Activated CD4-positive, alpha-beta T cell treated with anti-CD3 and anti-CD28 coated beads, Interleukin-2, Interleukin-4, amounts not matched to agents 100 ng/mL and 50 ng/mL, durations not matched to agents 16 hours and 8 hours (primary cell): ENCODE measurements at places on chromosomes 5 and 9.
A peak's percentile ranks its signal among the peaks of the same experiment; 100 is the strongest.

DNA sequence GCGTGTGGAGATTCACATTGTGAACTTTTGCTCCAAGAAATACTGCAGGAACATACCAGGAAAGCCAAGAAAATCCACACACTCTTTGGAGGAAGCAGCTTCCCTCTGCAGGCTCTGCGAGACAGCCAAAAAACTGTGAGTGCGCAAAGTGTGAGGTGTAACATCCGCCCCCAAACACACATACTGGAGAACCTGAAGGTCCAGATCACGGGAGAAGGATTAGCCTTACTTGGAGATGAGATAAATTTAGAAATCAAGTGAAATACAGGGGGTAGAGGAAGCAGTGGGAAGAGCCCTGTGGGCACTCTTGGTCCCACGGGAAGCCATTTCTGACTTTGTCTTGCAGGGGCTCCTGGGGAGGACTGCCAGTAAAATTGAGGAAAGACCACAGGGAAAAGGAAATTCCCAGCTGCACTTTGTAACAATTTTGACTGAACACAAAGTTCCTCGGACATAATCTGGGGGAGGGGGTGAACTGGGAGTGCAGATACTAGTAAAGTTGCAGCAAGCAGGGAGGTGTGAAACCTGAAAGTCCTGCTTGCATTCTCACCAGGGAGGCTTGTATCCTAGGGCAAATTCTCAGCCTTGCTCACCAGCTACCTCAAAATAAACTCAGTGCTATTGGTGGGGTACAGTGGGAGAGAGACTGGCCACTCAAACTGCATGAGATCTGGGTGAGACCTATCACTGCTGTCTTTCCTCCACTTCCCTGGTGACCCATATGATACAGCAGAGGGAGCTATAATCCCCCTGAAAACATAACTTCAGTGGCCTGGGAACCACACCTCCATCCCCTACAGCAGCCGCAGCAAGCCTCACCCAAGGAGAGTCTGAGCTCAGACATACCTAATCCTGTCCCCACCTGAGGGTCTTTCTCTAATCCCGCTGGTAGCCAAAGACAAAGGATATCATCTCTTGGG lies 109.1 kb downstream of the ALDH1A1 start:
- DNase-seq, result no peak

GRCh38 chr9:135230817-135231520 lies 143.5 kb downstream of the OLFM1 start:
- DNase-seq, result no peak

DNA sequence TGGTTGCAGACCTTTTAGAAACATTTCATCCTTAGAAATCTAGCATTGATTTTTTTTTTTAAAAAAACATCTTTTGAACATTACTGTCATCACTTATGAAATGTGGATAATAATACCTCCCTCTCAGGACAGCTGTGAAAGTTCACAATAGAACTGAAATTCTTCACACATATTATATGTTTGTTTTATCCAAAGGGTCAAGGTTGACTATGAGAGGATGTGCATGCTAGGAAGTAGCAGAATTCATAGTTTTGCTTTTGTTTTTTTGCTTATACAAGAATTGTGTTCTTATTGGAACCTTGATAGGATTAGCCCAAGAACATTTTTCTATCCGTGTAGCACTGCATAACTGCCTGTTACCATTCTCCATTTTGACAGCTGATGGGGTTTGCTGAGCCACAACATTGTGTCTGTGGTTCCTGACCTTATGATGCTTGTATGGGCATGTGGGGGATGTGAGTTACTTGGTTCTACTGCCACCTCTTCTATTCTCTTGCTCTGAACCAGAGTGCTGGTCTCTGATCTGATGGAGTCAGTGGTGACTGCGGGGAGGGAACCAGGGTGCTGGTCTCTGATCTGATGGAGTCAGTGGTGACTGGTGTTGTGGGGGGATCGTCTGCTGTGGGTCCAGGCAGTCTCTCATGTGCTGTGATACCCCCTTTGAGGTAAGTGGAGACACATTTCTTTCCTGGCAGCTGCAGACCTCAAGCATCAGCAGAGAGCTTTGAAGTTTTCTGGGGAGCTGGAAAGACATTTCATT lies 27.1 kb upstream of the ACTBL2 start:
- DNase-seq, result no peak

DNA sequence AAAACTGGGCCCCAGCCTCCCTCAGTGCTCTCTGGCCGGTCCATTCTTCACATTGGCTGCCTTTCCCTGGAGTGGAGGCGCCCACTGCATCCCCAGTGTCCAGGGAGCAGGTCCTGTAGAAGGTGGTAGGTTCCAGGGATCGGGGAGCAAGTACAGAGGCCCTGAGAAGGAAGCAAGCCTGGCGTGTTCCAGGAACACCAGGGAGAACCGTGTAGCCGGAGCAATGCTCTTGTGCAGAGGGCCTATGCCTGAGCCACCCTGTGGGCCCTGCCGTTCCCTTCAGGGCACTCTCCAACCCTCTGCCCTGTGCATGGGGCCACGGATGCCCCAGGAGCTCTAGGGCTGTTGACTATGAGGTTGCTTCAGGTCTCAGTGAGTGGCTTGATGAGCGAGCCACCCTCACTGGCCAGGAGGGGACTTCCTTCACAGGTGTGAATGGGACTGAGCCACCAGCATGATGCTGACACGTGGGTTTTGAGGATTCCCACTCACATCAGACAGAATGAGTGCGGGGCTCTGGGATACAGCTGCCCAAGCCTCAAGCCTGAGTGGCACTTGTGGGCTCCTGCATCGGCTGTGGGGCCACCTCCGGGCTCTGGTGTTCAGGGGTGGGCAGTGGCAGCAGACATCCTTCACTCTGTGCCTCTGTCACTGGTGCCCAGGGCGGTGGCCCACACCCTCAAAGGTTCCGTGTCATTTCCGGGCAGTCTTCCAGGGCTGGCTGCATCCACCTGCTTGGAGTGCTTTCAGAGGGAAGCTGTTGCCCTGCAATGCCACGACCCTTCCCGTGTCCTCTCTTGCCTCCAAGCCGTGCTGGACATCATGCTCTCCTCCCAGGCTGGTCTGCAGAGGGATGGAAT lies 54.4 kb downstream of the ADAMTS2 start:
- DNase-seq, result no peak

- no peak for DNase-seq
These were observed 18.5 kb upstream of the ARSI start for GRCh38 chr5:150321211-150321610.

DNA sequence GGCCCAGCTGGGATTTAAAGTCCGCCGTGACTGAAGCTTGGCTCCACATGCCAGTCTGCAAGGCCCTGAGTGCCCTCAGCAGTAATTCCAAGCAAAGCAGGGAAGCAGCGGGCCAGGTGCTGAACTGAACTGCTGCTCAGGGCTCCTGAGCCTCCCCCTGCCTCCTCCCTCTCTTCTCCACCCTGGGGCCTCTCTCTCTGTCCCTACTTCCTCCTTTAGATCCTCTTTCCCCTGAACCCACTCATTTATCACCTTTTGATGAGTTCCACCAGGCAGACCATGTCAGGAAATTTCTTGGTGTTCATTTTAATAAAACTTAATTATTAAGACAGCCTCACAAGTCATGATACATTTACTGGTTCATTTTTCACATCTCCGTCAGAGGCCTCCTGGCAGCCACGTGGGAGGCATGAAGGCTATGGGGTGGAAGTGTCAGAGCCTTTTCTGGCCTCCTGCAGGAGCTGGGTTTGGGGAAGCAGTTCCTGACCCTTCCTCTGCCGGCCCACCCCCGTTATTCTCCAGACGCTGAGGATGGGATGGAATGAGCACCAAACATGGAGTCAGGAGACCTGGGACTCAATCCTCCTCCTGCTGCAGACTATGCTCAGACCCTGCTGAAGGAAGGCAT lies 32.2 kb upstream of the KCNIP1 start:
- DNase-seq, result no peak

DNA sequence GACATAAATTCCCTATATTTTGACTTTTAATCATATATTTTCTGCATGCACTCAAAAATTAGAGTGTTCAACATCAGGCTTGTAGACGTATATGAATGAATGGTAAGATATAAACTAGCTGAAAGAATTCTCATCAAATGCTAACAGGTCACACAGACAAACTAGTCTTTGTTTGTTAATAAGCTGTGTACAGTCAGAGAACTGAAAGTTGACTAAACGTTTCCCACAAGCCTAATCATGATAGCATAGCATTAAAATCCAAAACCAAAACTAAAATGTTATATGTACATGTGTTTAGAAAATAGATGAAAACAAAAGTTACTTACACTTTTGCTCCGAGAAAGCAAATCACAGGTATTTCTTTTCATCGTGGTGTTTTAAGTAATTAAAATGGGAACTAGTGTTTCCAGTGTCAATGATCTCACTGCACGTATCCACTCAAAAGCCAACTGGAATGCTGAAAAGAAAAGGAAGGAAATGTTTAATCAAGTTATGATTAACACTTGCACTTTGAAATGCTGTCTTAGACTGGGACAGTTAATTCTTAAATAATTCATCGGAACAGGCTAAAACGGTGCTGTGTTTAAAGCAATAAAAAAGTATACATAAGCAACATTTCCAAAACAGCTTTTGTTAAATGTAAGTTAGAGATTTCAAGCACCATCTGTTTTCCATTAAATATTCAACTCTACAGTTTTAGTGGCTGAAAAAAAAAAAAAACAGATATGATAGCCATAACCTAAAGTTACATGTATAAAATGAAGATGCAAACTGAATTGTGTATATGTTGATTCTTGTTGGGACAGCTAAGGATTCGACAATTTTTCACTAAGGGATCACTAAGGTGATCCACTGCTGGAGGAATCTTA lies 291.9 kb upstream of the PDE4D start:
- DNase-seq, result no peak

GRCh38 chr9:114389612-114390368 lies 2.0 kb upstream of the AKNA start:
- DNase-seq, result no peak

- no peak for DNase-seq
These were observed 48.8 kb downstream of the ZNF366 start for GRCh38 chr5:72458407-72458806.

DNA sequence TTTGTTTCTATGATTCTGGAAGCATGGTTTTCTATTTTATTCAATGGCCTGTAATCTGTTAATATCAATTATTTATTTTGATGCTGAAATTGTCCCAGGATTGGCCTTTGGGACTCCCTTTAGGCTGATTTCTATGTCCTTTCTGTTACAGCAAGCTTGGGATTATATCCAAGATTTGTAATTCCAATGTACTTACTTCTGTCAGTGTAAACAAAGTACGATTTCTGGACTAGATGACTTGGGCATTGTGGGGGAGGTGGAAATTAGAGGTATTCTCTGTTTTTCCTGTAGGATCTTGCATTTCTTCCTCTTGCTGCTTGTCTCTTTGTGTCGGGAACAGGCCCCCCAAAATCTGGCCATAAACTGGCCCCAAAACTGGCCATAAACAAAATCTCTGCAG lies 3.7 kb downstream of the PCDHGA12 start:
- DNase-seq, result no peak

- DNase-seq, result peak; percentile 19
These were observed 58.1 kb downstream of the NNT start for GRCh38 chr5:43661102-43661501.

- no peak for DNase-seq
These were observed 70.1 kb upstream of the CNOT6 start for GRCh38 chr5:180424094-180424493.

DNA sequence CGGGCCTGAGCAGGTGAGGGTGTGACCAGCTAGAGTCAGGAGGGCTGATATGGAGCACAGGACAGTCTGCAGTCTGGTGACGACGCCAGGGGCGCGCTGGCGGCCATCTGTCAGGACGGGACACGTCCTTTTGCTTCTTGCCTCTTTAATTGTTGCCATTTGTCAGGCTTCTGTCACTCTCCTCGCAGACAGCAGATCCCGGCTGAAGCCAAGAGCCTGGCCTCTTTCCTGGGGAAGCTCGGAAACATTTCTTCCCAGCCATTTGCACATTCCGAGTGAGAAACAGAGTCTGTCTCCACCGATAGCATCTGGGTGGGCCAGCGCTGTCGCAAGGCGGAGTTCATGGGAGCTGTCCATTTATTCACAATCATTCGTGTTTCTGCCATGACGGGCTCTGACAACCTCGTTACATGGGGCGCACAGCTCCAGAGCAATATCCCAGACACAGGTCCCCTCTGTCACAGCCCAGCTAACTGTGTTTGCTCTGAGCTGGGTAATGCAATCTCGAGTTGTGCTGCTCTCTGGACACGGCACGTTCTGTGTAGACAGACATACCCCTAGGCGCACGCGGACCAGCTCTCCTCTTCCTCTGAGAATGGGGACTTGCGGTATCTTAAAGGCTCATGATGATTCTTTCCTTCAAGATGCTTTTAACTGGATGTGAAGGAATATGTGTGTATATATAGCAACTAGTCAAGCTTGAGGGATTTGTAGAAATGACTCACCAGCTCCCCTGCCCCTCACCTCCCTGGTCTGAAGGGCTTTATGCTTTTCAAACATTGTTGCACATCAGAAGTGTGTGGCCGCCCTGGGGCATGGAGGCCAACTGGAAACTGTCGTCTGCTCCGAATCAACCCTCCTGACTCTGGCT lies 105.3 kb upstream of the FCN2 start:
- no peak for DNase-seq

DNA sequence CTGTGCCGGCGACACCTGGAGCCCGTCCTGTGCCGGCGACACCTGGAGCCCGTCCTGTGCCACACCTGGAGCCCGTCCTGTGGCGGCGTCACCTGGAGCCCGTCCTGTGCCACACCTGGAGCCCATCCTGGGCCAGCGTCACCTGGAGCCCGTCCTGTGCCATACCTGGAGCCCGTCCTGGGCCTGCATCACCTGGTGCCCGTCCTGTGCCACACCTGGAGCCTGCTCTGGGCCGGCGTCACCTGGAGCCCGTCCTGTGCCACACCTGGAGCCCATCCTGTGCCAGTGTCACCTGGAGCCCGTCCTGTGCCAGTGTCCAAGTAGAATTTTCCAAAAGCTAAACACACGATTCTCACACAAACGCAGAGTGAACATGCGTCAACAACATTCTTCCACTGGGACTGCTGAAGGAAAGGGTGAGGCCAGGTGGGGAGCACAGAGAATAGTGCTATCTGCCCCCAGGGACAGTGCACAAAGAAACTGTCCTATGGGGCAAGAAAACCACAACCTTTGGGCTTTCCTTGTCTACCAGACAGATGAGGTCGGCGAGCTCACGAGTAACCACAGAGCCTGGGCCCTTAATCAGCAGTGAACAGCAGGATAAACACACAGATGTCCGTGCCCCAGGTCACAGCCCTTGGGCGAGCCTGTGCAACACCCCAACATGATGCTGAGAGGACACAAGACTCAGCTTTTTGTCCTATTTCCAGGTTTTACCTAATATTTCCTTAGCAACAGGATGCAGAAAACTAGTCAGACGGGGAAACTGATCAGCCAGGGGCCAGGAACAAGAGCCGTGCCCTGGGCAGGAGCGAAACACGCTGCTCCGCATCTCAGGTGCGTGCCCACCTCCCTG lies 7.9 kb downstream of the QSOX2 start:
- no peak for DNase-seq

GRCh38 chr5:55063220-55063863 lies 39.1 kb upstream of the GZMA start:
- DNase-seq, result no peak

GRCh38 chr5:133367984-133368383 lies 244.4 kb downstream of the FSTL4 start:
- no peak for DNase-seq

GRCh38 chr5:39670955-39671354 lies 246.2 kb upstream of the DAB2 start:
- DNase-seq, result no peak
